ENCODE measurements at places on chromosomes 12 and 14. TPM values are rescaled to one million over a fixed set of nuclear protein-coding genes. Genes with fewer than 3 reads are reported as not detected.

ATP5F1B gene
- total RNA-seq = 651 TPM

REM2 gene
- 3.0 TPM for total RNA-seq

GLI1 gene
- 1.3 TPM for total RNA-seq

DYRK2 gene
- total RNA-seq = 47.3 TPM

CYP27B1 gene
- total RNA-seq = 3.2 TPM

CS gene
- 295 TPM for total RNA-seq

CAPS2 gene
- total RNA-seq = 7.3 TPM

- no peak for DNase-seq
- H3K4me1 ChIP-seq = no peaks in the 10 kb centered on the region
- H3K27me3 ChIP-seq = no peaks in the 10 kb centered on the region
Measured at GRCh38 chr12:90945070-90945649, 9.8 kb downstream of the CCER1 start.

DNA sequence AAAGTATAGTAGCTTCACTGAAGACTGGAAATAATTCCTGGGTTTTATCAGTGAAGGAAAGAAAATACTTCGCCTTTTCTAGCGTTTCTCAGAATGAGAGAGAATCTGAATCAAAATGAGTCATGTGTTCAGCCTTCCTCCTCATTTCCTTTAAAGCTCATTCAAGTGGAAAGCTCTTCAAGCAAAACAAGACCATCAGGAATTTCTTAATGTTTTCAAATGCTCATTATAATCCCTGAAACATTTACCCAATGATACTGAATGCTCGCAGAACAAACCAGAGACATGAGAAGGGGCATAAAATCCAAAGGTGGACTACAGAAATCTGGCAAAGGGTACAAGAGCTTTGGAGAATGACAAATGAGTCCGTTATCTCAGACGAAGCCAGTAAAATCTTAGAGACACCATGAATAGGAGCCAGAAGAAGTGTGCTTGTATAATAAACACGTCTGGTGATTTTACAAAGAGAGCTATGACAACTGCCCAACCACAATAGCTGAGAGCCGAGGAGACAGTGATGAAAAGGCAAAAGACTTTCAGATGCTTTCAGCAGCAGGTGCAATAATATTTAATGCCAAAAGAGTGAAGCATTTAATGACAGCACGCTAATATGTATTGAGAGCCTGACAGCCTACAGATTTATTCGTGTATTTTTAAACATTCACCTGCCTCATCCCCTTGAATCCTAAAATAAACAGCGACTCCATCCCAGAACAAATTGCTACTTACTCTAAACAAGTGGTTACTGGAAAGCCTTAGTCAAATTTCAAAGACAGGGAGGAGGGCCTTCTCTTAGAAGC, 19.0 kb downstream of the SPRING1 start:
- peaks cover 3% of the 10 kb centered on the region for H3K36me3 ChIP-seq
- H3K4me1 ChIP-seq = peaks cover 72% of the 10 kb centered on the region
- no peaks in the 10 kb centered on the region for H3K27me3 ChIP-seq
- DNase-seq = no peak
- peak overlapping the region; percentile 49 for H3K4me3 ChIP-seq
- H3K27ac ChIP-seq = peak overlapping the region; percentile 3

GRCh38 chr14:99159341-99160340, 112.4 kb downstream of the BCL11B start:
- H3K36me3 ChIP-seq = no peaks in the 10 kb centered on the region
- peak overlapping the region; percentile 57 for H3K27ac ChIP-seq
- no peaks in the 10 kb centered on the region for H3K4me1 ChIP-seq
- H3K27me3 ChIP-seq = no peaks in the 10 kb centered on the region

- no peak overlapping the region for H3K27ac ChIP-seq
- no peaks in the 10 kb centered on the region for H3K36me3 ChIP-seq
- DNase-seq = no peak
- H3K4me3 ChIP-seq = no peak overlapping the region
Measured at GRCh38 chr14:44609201-44609600, 102.1 kb upstream of the FSCB start.

GRCh38 chr12:79689477-79690141, 1.2 kb downstream of the PAWR start:
- no peaks in the 10 kb centered on the region for H3K36me3 ChIP-seq
- H3K27me3 ChIP-seq = peaks cover 32% of the 10 kb centered on the region
- no peak overlapping the region for H3K27ac ChIP-seq
- H3K4me1 ChIP-seq = peaks cover 34% of the 10 kb centered on the region

- H3K4me3 ChIP-seq = no peak overlapping the region
- H3K36me3 ChIP-seq = no peaks in the 10 kb centered on the region
- H3K27ac ChIP-seq = no peak overlapping the region
- no peak for DNase-seq
- peaks cover 2% of the 10 kb centered on the region for H3K27me3 ChIP-seq
Measured at GRCh38 chr14:102760496-102761193, 16.6 kb upstream of the TRAF3 start.

DNA sequence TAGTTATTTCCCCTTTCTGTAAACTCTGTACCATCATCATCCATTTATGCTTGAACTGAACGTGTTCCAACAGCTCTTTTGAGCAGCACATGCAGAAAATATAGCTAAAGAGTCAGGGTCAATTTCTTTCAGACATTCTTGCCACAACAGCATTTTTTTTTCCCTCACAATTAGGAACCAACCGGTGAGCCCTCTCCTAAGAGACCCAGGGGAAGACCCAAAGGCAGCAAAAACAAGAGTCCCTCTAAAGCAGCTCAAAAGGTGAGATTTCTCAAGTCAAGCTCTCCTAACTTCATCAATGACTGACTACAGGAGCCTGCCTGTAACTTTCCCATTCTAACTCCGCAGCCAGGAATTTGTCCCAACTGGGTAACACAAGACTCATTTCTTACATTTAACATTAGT, 3.5 kb downstream of the HMGA2 start:
- no peak for DNase-seq
- H3K36me3 ChIP-seq = peaks cover 9% of the 10 kb centered on the region
- H3K27ac ChIP-seq = no peak overlapping the region

DNA sequence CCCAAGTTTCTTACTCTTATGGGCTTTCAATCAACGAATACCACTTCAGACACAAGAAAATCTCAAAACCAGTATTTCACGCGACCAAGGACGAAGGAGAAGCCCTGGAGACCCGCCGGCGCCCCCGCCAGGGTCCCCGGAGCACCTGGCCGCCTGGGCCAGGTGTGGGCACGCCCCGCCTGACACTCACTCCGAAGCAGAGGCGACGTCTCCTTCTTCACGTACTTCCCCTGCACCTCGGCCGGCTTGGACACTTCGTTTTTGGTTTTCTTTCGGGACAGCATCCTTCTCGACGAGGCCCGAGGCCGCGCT, 466 bp downstream of the SAV1 start:
- no peak overlapping the region for H3K4me3 ChIP-seq
- H3K36me3 ChIP-seq = peaks cover 7% of the 10 kb centered on the region
- H3K4me1 ChIP-seq = peaks cover 14% of the 10 kb centered on the region
- peak overlapping the region; percentile 51 for H3K27ac ChIP-seq
- no peak for DNase-seq

DNA sequence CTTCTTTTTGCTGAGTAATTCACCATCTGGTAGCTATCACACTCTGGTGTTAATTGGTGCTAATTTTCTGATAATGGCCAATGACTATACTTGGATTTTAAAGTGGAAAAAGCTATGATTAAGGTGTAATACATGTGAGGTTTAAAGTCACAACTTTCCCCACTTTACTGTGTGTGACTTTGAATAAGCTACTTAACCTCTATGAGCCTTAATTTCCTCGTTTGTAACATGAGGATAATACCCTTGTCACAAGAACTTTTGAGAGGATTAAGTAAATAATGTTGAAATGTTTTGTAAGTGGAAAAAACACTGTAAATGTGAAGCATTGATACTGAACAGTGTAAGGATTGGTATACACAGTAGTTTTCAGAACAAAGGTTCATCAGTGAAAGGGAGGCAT, 65.3 kb downstream of the MSRB3 start:
- no peak overlapping the region for H3K27ac ChIP-seq
- no peaks in the 10 kb centered on the region for H3K27me3 ChIP-seq
- H3K4me3 ChIP-seq = no peak overlapping the region

- H3K4me3 ChIP-seq = no peak overlapping the region
- H3K27me3 ChIP-seq = peaks cover 4% of the 10 kb centered on the region
- DNase-seq = no peak
- peaks cover 23% of the 10 kb centered on the region for H3K4me1 ChIP-seq
Measured at GRCh38 chr12:45994736-45995135, 4.4 kb upstream of the SCAF11 start.

- no peak overlapping the region for H3K4me3 ChIP-seq
- no peaks in the 10 kb centered on the region for H3K27me3 ChIP-seq
- H3K4me1 ChIP-seq = no peaks in the 10 kb centered on the region
- no peak for DNase-seq
- H3K36me3 ChIP-seq = no peaks in the 10 kb centered on the region
- no peak overlapping the region for H3K27ac ChIP-seq
Measured at GRCh38 chr14:84804468-84804867, 725.5 kb upstream of the FLRT2 start.

DNA sequence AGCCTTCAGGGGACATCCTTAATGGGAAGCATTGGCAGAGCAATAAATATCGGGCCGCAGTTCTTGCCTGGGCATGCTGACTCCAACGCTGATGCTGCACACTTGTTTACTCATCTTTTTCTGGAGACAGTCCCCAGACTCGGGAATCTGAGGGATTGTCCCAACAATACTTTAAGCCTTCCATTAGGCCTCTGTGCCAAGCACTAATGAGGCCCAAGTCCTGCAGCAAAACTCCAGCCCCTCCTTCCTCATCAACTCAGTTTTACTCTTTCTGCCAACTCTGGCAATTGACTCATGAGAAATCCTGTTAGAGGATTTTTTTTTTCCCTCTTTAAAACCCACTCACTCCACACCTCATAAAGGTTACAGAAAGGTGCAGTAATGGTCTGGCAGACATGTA, 233.4 kb upstream of the PELI2 start:
- no peaks in the 10 kb centered on the region for H3K36me3 ChIP-seq
- no peaks in the 10 kb centered on the region for H3K4me1 ChIP-seq
- no peak overlapping the region for H3K27ac ChIP-seq
- peaks cover 6% of the 10 kb centered on the region for H3K27me3 ChIP-seq
- no peak for DNase-seq

Data from neural crest cell (in vitro differentiated cells).